ENCODE measurements at places on chromosomes 11 and 22.

DNA sequence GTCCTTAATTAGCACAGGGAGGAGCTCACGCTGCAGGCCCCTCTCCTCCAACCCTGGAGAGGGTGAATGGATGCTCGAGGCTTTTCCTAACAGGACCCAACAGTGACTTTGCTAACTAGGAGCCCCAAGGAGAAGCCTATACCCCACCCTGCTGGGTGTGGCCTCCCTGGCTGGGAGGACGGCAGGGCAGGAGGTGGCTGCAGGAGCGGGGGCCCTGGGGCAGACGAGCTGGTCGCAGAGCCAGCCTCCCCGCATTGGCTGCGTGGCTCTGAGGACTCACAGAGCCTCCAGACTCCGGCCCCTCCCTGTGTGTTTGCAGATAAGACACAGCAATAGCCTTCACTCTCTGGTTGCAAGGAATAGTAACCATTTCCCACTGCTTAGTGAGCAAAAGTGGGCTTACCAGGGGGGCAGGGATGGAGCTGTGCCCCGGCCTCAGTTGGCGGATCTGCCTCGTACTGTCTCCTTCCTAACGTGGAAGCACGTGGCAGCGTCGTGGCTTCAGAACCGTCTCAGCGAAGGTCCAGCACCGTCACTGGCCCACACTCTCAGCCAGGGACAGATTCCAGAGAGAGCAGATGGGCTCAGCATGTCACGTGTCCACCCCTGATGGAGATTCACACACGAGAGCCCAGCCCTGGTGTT, 1087.5 kb downstream of the BRD1 start:
- peak; percentile 36 for DNase-seq

DNA sequence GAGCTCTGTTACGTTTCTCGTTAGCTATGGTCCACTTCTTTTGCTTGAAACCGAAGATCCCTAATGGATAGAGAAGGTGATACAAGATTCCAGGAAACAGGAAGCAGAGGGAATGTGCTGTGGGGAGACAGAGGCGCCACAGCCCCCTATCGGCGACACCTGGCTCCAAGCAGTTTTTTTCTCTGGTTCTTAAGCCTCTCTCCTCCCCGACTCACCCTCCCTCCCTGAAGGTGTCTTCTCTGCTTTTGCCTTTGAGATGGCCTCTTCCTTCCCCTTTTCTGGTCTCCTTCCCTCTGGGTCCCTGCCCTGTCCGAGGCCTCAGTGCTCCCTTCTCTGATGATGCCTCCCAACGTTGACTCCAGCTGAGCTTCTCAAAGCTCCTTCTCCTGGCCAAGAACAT, 14.2 kb upstream of the APOBEC3A start:
- DNase-seq: peak; percentile 21

DNA sequence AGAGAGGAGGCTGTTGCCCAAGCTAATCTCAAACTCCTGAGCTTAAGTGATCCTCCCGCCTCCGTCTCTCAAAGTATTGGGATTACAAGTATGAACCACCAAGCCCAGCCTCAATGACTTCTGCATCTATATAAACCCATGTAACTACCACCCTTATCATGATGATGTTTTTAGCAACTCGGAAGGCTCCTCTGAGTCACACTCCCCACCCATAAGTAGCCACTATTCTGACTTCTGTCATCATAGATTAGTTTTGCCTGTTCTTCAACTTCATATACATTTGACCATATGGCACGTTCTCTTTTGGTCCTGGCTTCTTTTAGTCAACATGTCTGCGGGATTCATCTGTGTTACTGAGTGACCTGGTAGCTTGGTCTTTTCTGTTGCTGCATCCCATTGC, 6.4 kb upstream of the FOSL1 start:
- no peak for DNase-seq

DNA sequence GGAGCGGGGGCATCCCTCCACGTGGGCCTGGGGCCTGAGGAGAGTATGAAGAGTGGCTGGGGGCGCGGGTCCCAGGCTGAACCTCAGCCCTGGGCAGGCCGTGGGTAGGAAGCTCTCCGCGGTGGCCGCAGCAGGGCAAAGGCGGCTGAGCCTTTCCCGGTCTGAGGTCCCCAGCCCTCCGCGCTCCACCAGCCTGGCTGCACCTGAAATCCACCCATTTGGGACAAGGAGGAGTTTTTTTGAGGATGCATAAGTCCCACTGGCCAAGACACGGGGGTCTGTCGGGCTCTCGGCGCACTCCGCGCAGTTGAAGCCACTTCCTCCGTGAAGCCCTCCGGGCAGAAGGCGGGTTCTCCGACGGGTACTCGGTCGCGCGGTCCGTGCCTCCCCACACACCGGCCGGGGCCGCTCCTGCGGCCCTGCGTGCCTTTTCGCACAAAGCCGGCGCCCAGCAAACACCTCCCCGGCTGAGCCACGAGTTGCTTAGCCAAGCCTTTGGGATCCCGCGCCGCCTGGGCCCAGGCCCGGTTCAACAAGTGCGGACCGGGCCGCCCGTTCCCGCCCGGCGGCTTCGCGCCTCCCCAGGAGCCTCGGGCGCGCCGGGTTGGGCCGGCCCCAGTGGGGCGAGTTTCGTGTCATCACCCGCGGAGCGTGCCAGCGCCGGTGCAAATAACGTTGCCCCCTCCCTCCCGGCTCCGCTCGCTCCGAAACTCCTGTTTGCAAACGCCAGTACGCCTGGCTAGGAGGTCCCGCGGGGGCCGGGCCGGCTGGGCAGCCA, 666 bp upstream of the OVOL1 start:
- no peak for DNase-seq

DNA sequence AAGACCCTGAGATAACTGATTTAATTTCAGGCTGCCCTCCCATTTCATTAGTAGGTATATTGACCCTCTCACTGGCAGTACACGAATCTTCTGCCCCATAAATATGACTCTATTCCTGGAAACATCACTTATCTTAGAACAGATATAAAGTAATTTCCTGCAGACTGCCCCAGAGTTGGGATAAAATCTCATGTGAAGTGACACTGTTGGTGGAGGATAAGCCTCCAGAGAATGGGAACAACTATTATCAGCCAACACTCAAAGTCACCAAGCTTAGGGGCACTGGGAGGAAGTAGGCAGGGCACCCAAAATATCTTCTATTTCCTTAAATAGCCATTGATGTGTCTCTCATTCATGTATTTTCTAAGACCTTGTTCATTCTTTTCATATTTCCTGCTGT, 8.2 kb downstream of the OR51B5 start:
- DNase-seq: no peak

DNA sequence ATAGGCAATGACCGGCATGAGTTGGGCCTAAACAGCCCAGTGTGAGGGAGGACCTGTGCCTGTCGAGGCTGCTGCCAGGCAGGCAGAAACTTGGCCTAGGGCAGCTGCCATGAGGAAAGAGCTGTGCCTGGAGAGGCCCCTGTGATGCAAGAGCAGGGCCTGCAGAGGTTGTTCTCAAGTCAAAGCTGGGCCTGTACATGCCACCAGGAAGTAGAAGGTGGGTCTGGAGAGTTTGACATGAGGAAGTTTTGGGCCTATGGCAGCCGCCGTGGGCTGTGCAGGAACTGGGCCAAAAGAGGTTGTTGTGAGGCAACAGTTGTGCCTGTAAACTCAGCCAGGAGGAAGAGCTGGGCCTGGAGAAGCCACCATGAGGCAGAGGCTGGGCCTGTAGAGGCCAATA, 43.2 kb downstream of the OR4C45 start:
- no peak for DNase-seq
